ENCODE measurements at places on chromosomes 7 and 10.
A peak's percentile ranks its signal among the peaks of the same experiment; 100 is the strongest.

- DNase-seq = peak; percentile 29
Measured at GRCh38 chr10:13827076-13827797, 240.5 kb downstream of the PRPF18 start.

DNA sequence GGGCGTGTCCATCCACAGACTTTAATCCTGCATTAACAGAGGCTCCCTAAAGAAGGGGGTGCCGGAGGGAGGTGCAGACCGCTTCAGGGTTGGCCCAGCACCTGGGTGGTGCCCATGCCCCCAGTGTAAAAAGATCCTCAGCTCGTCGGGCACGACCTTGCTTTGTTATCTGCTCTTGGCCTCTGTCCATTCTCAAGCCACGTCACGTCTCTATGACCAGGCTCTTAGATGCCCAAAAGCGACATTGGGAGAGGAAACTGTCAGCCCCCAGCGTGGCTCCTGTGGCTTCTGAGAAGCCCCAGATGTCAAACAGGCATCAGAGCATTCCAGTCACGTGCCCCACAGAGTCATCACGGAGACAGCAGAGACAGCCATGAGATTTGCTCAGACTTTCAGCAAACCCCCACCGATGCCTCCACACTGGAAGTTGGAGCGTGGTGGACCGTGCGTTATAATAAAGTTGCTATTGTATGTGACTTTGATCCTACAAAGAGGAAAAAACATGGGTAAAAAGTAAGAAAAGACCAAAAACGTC lies 55.5 kb downstream of the PTPRN2 start:
- no peak for DNase-seq

DNA sequence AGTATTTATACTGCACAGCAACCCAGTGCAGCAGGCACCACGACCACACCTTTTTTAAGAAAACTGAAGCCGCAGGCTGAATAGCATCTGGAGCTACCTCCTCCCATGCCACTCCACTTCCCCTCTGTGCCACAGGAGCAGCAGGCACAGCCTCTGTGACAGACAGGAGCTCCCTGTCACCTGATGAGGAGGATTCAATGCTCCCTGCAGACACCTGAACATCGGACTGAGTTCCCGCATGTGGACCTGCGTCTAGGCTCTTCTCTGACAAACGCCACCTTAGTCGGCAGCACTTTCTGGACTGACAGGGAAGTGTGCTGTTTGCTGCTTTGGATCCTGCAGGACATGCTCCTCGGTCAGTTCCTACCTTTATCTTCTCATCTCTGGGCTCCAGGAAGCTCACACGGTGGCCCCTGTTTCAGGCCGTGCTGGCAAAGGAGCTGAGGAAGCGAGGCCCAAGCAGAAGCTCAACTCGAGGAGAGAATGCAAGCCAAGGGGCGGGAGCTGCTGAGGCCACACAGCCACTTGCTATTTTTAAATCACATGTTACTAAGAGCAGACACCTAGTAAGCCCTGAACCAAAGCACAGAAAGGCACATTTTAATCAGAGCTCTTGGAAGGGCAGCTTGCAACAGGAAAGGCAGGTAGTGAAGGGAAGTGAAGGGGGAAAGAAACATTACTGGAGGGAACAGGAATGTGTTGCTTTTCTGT lies 56.6 kb downstream of the VOPP1 start:
- no peak for DNase-seq

GRCh38 chr7:43647673-43648472 lies 65.0 kb downstream of the STK17A start:
- DNase-seq = peak; percentile 100

DNA sequence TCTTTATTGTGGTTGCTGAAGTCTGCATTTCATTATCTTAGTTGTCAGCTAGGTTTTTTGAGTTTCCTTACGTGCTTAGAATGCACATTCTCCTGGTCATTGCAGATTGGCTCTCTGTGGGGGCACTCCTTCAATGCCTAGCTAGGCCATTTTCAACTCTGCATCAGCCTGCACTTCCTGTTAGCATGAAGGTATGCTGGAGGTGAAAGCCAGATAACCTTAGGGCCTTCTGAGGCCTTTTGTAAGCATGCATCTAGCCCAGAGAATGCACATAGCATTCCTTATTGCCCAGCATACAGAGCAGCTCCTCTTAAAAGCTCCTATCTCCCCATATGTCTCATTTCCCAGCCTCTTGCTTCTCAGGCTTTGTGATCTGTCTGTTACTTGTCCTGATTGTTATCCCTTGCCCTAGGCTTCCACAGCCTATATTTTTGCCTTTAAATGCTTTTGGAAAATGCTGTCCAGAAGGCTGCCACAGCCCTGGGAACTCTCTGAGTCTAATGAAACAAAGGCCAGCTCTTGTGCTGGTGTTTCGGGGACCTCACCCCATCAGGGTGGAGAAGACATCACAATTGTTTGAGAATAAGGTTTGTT lies 108.1 kb upstream of the IGFBP3 start:
- DNase-seq = no peak

GRCh38 chr7:12974451-12975166 lies 287.2 kb downstream of the ARL4A start:
- DNase-seq = no peak

DNA sequence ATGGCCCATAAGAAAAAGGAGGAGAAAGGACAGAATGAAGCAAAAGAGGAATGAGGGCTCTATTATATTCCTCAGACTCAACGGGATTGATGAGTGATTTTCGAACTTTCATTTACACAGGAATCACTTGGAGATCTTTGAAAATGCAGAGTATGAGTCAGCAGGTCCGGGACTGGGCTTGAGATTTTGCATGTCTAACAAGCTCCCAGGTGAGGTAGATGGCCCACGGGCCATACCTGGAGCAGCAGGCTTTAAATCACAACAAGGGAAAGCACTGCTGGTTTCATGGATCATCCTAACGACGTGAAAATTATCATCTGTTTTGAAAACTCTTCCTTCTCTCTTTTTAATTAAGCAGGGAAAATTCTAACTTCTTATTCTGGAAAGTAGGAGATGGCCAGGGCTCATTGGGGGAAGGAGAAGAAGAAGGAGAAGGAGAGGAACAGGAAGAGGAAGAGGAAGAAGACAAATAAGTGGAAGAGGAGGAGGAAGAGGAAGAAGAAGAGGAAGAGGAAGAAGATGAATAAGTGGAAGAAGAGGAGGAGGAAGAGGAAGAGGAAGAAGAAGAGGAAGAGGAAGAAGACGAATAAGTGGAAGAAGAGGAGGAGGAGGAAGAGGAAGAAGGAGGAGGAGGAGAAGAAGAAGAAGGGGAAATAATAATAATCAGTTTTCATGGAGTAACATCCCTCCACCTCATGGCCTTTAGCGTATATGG lies 3.8 kb upstream of the SDK1 start:
- no peak for DNase-seq

DNA sequence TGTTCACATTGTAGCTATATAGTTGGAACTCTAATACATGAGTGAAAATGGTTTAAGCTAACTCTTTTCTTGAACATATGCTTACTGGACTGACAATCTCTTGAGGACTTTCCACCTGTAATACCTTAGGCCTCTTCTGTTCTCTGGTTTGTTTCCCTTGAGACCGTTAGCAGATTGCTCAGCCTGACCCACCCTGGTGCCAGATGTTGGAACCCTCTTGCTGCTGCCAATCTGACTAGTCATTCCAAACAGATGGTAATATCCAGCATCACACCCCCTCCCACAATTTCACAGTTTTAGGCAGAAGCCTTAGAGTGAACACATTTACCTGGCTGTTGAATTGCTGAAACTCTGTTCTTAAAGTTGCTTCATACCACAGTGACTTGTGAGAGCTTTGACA lies 18.7 kb downstream of the CALD1 start:
- no peak for DNase-seq

DNA sequence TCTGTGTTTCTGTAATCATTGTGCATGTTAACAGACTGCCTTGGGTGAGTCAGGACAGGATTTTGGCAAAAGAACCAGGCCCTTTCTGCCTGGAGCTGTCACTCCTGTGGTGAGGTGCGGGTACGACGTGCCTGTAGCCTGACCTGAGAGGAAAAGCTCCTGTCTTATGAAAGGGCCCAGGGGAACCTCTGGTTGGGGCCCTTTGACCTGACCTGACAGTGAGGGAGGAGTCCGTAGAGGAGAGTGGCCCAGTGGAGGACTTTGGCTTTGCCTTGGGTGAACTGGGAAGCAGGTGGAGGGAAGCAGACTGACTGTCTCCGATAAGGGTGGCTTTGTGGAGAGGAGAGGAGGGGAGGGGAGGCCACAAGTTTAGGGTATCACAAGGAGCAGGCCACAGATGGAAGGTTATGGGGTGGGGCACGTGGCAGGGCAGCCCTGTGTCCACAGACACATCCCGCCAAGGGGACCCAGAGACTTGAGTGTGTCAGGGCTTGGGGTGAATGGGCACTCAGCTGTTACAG lies 6.9 kb downstream of the PFKP start:
- DNase-seq = no peak

DNA sequence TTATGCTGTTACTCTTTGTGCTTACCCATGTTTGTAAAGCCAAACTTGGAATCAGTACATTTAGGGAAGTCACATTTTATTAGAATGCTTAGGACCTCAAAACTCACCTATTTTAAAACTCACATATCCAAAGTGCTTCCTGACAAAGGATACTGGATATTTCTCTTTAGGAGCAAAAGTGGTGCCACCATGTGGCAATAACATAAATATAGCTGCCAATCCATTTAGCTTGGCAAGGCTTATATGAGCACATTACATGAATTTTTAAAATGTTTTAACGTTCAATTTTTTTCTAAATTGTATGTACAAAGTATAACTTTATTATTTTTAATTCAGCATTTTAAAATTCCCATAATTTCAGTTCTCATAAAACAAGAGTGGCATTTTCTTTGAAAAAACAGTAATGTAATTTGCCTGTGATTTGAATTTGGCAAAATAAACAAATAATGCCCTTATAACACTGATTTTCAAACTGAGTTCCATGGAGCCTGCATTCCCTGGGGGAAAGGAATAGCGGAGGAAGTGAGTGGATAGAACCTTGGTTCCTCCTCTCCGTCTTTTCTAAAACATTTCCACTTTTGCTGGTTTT lies 75.4 kb downstream of the HDAC9 start:
- peak; percentile 59 for DNase-seq

DNA sequence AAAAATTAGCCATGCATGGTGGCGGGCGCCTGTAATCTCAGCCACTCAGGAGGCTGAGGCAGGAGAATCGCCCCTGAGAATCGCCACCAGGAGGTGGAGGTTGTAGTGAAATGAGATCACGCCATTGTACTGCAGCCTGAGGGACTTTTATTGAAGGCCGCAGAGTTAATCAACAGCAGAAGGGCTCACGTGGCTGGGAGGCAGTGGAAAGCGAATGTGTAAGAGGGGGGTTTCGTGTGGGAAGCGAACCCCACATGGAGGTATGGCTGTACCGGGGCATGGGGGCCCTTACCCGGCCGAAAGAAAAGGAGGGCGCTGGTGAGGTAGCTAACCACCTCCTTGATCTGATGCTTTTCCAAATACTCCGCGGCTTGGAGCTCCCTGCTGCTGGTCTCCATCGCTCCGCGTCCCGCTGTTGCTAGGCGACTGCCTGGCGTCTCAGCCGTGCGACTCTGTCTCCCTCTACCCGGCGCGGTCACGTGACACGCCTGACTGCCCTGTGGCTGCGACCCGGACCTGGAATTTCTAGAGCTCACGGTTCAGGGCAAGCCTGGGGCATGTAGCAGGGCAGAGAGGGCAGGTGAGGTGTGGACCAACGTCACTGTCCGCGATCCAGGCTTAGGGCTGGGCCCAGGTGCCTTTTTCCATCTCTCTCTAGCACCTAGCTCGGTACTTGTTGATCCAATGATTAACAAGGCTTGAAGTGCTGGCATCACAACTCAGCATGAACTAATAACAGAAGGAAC lies at the start of gene EFCAB10:
Gene EFCAB10, minus strand, starts transcription at position 428 of the 746 bp plus-strand sequence. Its CDS starts 30 bp downstream, at position 398.
- peak; percentile 51 for DNase-seq
